Left renal pelvis (tissue), 4 donors: ENCODE measurements at places on chromosomes 4 and X. TPM values are rescaled to one million over a fixed set of nuclear protein-coding genes. Genes with fewer than 3 reads are reported as not detected.

DNA sequence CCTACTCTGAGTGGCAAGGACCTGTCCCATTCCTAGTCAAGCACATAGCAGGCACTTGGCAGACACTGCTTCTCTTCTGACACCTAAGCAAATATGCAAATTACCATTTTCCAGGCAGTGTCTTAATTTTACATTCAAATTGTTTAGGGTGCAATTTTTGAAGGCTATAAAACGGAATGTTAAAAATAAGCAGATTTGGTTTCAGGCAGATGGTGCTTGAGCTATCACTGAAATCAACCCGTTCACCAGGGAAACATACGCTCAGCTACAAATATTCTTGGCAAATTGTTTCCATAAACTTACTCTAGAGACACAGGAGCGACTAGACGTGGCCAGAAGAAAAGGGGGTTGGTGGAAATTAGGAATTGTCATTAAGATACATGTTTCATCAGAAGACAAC lies 45.7 kb downstream of the BEND2 start:
- no peak for DNase-seq

- DNase-seq: no peak
Observed at GRCh38 chrX:19904778-19905367, 17.5 kb upstream of the SH3KBP1 start.

DNA sequence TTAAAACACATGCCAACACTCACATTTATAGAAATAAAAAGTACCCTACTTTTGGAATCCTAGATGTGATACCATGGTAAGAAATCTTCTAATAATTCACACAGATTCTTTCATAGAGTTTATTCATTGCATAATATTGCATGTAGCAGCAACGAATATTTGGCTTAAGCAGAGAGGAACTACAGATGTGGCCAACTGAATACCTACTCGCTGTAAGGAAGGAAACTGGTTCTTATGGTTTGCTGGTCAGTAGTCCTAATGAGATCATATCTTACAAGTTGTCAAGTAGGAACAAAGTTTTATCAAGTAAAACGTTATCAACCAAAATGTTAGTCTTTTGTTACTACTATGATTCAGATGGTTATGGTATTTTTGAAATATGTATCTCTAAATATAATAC lies 996.1 kb downstream of the PDHA2 start:
- no peak for DNase-seq

DNA sequence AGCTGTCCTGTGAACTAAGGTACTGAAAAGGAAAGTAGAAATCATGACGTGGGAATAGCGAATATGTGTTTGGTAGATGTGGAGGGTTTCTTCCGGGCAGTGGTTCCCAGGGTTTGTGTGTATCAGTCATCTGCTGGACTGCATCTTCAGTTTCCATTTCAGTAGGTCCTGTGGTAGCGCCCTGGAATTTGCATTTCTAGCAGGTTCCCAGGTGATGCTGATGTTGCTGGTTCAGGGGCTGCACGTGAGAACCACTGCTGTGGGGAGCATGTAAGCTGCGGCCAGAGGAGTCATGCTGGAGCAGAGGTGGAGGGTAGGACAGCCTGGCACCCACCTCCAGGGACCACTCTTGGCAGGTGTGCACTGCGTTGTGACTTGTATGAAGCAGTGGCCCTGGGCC lies 47.1 kb downstream of the ARHGAP10 start:
- no peak for DNase-seq

GRCh38 chrX:87468941-87469340 lies 48.7 kb upstream of the KLHL4 start:
- no peak for DNase-seq

DNA sequence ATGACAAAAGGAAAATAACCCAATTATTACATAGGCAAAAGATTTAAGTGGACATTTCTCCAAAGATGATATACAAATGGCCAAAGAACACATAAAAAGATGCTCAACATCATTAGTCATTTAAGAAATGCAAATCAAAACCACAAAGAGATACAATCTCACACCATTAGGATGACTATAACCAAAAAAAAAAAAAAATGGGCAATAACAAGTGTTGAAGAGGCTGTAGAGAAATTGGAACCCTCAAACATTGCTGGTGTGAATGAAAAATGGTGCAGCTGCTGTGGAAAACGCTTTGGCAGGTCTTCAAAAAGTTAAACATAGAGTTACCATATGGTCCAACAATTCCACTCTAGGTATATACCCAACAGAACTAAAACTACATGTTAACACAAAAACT lies 5.6 kb upstream of the PRDX4 start:
- DNase-seq: no peak

DNA sequence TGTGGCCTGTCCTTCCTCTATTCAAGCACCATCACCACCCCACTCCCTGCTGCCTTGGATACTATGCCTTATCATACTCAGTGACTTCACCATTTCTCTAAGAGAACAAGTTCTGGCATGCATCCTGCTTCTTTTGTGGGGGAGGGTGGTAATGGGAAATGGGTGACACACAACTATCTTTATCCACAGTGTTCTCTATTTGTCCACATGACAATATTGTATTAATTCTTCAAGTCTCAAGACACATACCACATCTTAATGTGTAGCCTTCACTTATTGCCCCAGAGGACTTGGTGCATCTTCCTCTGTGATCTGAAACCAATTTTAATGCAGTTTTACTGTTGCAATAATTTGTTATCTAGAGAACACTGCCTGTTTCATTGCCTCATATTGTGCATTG lies 29.3 kb upstream of the UGT2B7 start:
- DNase-seq: no peak

DNA sequence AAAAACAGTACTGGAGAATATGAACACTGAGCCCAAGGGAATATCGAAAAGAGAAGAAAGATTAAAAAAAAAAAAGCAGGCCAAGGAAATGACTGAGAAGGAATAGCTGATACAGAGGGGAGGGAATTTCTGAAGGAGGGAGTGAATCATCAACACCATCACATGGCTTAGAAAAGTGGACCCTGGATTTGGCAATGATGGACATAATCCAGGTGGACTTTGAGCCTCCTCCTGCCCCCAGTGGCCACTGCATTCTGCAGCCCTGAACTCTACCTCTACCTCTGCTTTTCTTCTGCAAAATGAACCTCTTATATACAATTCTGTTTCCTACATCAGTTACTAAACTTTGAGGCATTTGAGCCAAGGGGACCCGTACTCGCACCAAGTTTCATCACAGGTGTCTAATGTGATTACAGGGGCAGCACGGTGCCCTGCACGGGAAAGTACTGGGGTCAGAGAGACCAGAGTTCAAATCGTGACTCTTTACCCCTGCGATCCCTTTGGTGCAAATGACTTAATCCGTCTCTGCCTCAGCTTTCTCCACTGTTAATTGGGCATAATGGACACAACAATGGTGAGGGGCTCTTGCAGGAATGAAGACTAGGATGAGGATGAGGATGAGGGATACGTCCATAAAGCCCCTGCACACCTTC lies 1.1 kb downstream of the OCIAD2 start:
- DNase-seq: no peak

DNA sequence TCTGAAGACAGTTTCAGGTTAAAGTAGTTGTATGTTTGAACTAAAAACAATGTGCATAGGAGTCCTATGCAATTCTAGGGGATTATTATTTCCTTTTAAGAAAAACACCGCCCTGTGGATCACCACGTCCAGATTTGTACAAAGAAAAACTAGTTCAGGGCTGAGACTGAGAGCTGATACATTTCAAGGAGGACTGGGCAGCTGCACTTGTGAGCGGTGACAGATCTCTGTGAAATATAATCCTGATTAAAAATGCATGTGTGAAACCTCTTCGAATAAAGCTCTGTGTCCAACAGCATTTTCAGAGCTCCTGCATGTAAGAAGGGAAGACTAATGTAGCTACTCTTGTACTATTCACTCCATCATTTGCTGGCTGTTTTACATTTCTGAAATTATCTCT lies 365.8 kb upstream of the PITX2 start:
- DNase-seq: no peak

DNA sequence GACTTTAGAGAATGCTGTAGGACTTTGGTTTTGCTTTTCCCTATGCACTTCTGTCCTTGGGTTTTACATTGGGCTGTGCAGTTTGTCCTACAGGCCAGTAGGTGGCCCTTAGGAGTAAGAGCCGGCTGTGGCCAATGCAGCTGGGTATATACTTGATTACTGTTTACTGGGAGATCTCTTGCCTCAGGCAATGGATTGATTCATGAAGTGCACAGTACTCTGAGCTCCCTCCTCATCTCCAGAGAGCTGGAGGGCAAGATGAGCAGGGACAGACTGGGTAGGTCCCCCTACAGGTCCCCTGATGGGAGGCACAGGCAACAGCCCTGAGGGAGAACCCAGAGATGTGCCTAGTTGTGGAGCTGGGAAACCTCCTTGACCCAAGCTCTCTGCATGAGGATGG lies 103.8 kb upstream of the QRFPR start:
- no peak for DNase-seq

The F11 gene
- 4.7 TPM for polyA plus RNA-seq

The SSX1 gene
- not detected for polyA plus RNA-seq

The ZNF595 gene
- 16.5 TPM for polyA plus RNA-seq

The ARHGAP6 gene
- polyA plus RNA-seq: 10.1 TPM

The MTMR8 gene
- polyA plus RNA-seq: 2.4 TPM

The ZNF41 gene
- 14.2 TPM for polyA plus RNA-seq

The MSANTD1 gene
- 0.24 TPM for polyA plus RNA-seq
